ENCODE measurements at places on chromosomes 5 and 9.

- no peak for DNase-seq
Measured at GRCh38 chr5:57537811-57538210, 55.2 kb upstream of the ACTBL2 start.

DNA sequence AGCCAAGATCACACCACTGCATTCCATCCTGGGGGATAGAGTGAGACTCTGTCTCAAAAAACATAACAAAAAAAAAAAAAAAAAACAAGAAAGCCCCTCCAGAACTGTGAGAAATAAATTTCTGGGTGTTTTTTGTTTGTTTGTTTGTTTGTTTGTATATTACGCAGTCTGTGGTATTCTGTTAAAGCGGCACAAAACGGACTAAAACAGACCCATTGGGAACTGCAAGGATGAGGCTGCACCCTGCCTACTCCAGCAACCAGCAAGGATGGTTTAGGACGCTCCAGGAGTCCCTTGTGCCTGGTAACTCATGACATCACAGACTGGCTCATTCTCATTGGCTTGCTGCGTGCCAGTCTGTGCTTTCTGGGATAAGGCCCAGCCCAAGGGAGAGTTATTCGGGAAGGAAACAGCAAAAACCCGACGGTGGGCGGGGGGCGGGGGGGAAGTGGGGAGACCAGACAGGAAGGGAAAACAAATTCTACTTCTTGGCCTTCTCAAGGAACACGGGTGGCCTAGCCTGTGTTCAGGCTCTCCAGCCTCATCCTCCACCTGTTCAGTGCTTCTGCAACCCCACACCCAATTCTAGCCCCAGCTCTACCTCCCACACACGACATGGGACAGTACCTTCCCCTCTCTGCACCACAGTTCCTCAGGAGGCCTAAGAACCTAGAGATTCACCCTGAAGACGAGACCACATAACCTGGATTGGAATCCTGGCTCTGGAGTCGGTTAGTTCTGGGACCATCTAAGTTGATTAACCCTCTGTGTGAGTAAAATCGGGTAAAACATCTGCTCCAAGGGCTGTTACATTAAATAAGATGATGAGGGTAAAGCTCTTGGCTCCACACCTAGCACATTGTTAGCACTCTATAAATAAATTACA is 2.8 kb downstream of the CD74 start:
- no peak for DNase-seq

DNA sequence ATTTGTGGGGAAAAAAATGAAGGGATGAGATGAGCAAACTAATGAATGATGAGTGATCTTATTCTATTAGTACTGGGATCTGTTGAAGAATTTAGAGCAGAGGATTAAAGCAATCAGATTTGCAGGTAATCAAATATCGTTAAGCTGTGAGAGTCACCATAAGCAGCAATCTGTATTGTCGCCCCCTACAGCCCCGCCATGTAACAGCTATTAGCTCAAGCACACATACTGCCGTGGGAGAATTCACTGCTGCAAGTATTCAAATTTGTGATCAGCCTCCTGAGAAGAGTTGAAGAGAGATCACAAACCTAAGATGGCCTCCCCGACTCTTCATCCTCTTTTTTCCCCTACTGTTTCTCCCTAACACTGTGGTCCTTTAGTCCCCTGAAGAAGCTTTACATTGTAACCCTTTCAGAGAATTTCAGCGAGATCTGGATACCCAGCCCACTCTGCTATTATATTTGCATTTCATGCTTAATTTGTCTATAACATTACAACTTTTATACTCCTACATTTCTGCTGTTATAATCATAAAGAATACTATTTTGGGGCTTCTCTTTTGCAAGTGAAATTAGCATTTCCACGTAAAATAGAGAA is 28.5 kb upstream of the PHF24 start:
- no peak for DNase-seq

- DNase-seq, result no peak
Measured at GRCh38 chr9:138061631-138062030, 184.0 kb downstream of the CACNA1B start.

DNA sequence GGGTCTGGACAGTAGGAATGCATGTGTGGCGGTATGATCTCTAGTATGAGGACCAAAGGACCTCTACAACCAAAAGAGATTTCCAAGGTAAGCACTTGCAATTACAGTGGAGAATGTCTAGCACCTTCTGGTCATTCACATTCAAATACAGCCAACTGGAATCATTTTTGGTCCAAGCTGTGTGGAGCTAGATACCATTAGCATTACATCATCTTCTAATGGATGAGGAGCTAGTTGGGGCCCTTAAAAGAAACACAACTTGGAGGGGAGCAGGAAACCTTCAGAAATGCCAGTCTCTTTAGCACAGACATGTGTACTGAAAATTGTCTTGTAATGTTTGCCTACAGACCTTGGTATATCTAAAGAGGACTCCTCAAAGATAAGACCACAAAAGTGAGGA is 244.7 kb downstream of the BNC2 start:
- no peak for DNase-seq

DNA sequence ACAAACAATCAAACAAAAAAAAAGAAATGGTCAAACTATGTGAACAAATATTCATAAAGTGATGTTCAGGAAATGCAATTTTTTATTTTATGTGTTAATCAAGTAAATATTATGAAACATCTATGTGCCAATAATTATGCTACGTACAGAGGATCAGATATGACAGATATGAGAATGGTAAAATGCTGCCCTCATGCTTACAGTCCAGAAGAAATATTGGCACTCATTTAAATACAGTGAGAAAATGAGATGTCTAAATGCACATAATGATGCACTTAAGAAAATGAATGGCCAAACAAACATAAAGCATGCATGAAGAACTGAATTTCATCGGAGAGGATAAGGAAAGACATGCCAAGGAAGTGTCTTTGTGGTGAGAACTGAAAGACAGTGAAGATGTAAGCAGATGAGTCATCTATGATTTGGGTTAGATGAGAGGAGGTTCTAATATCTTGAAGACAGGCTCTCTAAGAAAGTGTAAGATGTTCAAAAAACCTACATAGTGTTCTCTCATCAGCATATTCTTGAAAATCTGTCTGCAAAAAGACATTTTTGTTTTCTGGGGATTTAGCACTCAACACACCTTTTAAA is 1231.1 kb upstream of the ACO1 start:
- no peak for DNase-seq

- no peak for DNase-seq
Measured at GRCh38 chr5:56717253-56717987, 97.9 kb upstream of the MAP3K1 start.

- no peak for DNase-seq
Measured at GRCh38 chr5:21070858-21071257, 1082.9 kb upstream of the CDH18 start.

DNA sequence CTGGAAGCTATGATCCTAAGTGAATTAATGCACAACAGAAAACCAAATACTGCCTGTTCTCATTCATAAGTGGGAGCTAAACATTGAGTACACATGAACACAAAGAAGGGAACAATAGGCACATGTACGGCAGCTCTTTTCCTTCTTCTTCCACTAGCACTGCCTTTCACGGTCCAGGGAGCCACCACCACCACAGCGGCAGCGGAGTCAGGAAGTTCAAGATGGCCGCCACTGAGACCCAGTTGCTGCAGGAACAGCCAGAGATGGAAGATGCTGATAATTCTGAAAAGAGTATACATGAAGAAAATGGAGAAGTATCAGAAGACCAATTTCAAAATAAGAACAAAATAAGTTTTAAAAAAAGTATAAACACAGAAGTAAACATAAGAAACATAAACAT is 39.5 kb upstream of the TNFSF15 start:
- DNase-seq, result no peak

DNA sequence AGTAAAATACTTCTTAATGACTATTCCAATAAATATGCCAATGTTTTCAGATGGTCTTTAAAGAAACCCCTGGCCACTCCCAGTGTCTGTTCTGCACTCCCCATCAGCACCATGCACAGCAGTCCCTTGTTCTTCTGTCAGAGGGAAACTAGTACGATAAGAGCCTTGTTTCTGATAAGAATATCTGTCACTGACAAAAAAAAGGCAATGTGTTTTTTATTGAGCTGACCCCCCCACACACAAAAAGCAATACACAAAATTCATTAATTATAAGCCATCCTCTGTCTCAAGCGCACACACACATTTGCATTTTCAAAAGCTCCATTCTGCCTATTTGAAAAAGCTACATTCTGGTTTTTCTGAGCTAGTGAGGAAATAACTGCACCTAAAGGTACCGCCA is 119.1 kb downstream of the ENC1 start:
- no peak for DNase-seq

DNA sequence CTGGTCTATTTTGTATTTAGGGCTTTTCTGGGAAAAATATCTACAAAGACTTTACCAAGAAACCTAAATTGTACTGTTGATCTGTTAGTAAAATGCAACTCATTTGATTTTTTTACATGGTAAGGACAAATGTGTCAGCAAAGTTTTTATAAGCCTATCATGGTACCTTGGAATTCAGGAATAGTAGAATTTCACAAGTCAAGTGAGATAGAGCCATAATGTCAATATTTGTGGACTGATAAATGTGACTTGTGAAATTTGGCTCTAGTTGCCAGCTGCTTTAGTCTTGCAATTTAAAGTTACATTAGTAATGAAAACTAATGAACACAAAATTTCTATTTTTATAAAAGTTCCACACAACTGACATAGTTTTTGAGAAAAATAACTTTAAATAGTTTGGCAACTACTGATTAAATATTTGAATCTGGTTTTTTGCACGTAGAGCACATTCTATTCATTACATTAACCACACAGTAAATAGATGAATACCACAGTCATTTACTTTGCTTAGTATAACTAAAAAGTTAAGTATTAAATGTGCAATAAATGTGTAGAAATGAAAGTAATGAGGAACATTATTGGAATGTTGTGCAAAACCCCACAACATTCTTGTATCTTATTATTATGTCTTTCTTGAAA is 41.2 kb upstream of the RIOK2 start:
- no peak for DNase-seq

- DNase-seq, result no peak
Measured at GRCh38 chr5:16459451-16459850, 6.1 kb downstream of the ZNF622 start.

GRCh38 chr5:33049842-33050241 is 338.7 kb downstream of the NPR3 start:
- no peak for DNase-seq

GRCh38 chr5:84260140-84260539 is 124.5 kb downstream of the EDIL3 start:
- no peak for DNase-seq

DNA sequence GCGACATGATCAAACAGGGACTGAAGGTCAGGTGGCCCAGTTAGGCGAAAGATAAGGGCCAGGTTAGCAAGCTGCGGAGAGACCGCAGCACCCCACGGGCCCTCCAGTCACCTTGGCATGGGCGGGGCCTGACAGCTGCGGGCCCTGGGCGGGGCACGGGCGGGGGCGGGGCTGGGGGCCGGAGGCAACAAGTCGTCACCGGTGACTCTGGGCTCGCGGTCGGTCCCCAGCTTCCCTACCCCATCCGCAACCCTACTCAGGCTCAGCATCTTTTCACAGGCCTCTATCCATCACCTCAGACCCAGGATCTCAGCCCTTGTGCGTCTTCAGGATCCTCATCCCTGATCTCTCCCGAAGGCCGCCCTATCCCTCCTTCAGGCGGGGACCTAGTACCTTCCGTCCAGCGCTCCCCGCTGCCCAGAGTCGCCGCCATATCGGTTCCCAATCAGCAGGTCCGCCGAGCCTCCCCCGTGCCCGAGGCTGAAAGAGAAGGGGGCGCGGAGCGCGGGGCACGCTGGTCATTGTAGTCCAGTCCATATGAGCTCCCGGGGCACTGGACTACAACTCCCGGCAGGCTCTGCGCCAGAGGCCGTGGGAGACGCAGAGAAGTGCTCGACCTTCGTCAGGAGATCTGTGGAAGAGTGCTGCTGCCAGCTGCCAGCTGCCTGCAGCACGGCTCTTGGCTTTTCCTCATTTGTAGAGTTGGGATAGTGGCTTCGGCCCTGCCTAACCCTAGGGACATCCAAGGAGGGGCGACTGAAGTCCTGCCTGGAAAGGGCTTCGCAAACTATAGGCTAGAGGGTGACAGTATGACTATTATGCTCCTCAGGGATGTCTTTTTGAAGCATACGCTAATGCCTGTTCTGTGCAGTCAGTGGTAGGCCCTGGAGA is at the start of gene DNAJC18:
TSS of gene DNAJC18 (minus strand) at position 513 of the 891 bp plus-strand sequence. CDS start at position 433, 80 bp downstream.
- DNase-seq, result peak; percentile 48

DNA sequence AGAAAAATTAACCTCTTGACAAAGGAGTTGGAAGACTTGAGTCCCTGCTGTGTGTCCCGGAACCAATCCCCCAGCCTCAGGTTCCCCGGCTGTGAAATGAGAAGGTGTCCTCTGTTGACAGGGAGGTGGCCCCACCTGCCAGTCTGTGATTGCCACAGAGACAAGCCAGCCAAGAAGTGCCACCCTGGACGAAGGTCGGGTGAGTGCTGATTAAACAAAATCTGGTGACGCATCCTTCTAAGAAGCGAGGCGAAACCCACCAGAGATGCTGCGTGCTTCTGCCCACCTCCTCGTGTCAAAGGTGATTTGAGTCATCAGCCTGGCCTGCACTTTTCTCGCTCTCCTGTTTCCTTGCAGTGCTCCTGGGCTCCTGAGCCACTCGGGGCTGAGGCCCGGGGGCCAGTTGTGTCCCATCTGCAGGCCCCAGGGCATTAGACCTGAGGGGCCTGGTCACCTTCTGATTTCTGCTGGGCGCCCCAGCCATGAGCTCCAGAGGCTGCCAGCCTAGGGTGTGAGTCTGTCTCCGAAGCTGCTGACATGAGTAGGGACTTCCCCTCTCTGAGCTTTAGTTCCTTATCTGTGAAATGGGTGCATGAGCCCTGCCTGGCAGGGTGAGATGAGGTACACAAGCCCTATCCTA is 28.7 kb downstream of the NEK6 start:
- DNase-seq, result no peak

DNA sequence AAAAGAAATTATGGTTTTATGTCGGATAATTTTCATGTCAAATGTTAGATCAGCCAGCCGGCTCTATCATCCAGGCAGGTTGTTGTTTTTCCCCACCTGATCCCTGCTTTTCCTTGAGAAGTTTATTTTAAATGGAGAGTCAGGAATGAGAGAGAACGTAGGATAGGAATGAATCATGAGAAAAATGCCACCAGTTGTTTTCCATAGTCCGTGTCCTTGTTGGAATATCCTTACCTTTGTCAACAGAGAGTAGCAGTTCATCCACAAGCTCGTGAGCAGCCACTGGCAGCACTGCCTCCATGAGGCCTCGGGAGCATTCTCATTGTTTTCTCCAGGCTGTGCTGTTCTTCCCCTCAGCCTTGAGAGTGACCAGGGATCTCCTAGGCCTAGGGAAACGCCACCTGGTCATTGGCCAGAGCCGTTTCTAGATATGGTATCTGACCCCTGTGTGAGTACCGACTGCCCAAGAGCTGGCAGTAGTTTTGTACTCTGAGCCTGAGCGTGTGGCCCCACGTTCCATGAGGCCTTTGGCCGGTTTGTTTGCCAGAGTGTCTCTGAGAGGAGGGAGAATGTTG is 293.3 kb downstream of the FANCC start:
- DNase-seq, result no peak

- no peak for DNase-seq
Measured at GRCh38 chr9:100521282-100521681, 48.3 kb downstream of the TMEFF1 start.

GRCh38 chr9:108316066-108316465 is 539.7 kb downstream of the ACTL7B start:
- no peak for DNase-seq

Measured in NCI-H1417 treated with DMSO at 0.1 percent for 48 hours (cell line).